CD4-positive, CD25-positive, alpha-beta regulatory T cell (primary cell): ENCODE measurements at places on chromosomes 6 and 20.

- DNase-seq: no peak
Observed at GRCh38 chr20:536426-537010, 7.1 kb downstream of the CSNK2A1 start.

- DNase-seq: no peak
Observed at GRCh38 chr6:129852257-129852858, 8.8 kb downstream of the TMEM244 start.

GRCh38 chr6:42264162-42264851 is 46.6 kb upstream of the MRPS10 start:
- no peak for DNase-seq

DNA sequence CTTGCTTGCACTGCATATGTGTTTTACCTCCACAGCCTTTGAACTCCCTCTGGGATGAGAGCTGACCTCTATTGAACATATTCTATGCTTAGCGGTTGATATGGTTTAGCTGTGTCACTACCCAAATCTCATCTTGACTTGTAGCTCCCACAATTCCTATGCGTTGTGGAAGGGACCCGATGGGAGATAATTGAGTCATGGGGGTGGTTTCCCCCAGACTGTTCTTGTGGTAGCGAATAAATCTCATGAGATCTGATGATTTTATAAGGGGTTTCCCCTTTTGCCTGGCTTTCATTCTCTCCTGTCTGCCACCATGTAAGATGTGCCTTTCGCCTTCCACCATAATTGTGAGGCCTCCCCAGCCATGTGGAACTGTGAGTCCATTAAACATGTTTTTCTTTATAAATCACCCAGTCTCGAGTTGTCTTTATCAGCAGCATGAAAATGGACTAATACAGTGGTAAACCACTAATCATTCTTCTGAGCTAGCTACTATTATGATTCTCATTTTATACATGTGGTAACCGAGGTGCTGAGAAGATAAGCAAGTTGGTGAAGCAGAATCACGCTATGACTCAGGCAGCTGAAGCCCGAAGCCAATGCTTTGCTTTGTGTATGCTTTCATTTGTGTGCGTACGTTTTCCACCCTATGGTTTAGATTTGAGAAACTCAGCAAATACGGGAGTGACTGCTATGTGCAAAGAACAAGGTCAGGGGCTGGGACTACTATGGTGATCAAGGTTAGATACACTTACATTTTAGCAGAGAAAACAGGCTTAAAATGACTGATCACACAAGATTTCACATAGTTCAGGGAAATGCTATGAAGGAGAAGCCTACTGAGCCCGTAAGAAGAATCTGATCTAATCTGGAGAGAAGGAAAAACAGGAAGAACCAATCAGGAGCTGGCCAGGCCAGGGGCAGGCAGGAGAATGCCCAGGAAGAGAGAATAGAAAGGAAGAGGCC is 363.5 kb downstream of the ESR1 start:
- DNase-seq: peak; percentile 44

- no peak for DNase-seq
Observed at GRCh38 chr20:58192065-58192464, 36.4 kb downstream of the ANKRD60 start.
